ENCODE measurements at places on chromosomes 16 and 17.

DNA sequence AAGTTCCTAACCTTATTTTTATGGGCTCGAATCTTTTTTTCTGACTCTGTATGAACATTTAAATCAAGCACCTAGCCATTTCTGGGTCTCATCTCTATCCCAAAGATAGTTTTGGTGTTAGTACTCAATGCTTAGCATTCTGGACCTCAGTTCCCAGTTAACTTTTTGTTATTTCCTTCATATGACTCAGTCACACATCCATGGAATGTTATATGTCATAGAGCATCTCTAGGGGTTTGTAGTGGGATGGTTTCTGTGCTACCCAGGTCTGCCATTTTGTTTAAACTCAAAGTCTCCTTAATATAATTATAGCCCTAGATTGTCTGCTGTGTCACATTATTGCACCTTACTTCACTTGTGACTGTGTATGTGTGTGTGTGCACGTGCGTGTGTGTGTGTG, 90.1 kb downstream of the EFCAB13 start:
- DNase-seq, result no peak

DNA sequence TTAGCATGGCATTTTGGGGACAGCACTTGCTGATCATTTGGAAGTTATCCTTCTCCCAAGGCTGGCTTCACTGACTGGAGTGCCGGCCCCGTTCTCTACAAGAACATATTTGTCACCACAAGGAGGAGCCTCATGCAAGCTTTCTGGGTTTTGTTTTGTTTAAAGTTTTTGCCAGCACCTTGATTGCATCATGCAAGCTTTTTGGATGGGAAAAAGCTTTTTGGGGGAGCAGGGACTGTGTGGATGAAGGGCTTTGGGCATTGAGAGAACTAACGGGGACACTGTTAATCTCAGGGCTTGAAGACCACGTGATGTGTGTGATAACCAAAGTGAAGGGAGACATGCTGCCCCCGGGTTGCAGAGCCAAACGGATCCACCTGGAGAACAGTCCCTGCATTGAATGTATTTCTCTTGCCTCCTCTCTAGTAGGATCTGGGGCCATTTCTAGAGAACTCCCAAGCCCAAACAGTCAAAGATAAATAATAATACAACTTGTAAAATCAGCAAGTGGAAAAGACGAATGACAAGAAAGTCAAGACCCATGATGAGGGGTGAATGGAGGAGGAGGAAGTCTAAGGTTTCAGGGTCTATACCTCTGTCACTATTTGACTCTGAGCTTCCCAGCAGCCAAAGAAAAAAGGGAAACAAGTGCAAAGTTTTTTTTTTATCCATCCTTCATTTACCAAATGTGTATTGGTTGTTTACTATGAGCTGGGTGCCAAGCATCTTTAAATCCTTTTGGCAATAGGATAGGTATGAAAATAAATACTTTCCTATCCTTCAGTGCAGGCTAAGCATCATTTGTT, 17.2 kb downstream of the TMEM114 start:
- DNase-seq, result peak; percentile 55

DNA sequence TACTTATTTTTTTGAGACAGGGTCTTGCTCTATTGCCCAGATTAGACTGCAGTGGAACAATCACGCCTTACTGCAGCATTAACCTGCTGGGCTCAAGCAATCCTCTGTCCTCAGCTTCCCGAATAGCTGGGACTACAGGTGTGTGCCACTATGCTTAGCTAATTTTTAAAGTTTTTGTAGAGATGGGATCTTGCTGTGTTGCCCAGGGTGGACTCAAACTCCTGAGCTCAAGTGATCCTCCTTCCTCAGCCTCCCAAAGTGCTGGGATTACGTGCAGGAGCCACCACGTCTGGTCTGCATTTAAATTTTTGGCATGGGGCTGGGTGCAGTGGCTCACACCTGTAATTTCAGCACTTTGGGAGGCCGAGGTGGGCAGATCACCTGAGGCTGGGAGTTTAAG, 41.0 kb upstream of the INTS2 start:
- no peak for DNase-seq

DNA sequence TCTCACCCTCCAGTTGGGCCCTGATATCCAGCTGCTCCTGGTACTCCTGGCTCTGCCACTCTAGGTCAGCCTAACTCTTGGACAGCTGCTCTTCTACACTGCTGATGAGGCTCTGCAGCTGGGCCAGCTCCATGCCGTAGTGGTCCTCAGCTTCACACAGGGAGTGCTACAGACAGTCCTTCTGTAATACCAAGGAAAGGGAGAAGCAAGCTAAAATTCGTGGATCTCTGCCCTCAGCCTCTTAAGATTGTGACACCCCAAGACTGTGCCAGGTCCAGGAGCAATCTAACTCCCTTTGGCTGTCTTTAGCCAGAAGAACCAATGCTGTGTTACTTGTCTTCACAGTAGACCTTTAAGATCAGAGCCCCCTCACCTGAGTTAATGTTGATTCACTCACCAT, 7.7 kb upstream of the KRT38 start:
- DNase-seq, result no peak

- DNase-seq, result no peak
These were observed 11.0 kb downstream of the KDM8 start for GRCh38 chr16:27214084-27214961.

DNA sequence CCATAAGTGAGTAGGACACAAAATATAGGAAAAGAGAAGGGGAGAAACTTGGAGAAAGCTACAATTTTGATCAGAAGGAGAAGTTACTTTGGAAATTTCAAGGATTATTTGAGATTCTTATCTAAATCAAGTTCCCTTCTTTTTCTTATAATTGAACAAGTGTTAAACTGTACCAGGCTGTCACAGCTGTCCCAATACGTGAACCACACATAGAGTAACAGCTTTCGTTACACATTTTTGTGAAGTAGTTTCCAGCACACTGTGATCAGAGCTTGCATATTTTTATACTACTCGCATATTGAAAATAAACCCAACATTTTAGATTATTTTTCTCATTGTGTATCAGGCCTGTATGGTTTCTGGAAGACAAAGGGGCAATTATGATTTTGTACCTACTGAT, 412.8 kb upstream of the PSMD7 start:
- DNase-seq, result no peak

GRCh38 chr16:55083052-55083451, 152.4 kb downstream of the IRX5 start:
- DNase-seq, result no peak

DNA sequence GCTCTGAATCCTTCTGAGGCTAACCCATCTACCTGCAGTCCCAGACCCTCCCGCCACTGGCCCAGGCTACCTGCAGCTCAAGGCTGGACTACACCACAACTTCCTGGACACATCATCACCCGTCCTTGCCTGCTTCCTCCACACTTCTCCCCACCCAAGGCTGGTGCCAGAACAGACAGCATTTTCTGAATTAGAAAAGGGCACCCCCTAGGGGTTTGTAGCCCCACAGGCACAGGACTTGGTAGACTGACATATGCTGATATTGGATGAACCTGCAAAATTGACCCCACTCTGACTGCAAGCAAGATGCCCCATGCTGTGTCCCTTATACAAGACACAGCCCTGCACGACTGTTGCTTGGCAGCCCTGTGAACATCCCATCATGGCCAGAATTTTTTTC, 271.5 kb upstream of the C16orf82 start:
- DNase-seq, result peak; percentile 26

- DNase-seq, result no peak
These were observed 2.1 kb downstream of the ESRP2 start for GRCh38 chr16:68233835-68234187.

DNA sequence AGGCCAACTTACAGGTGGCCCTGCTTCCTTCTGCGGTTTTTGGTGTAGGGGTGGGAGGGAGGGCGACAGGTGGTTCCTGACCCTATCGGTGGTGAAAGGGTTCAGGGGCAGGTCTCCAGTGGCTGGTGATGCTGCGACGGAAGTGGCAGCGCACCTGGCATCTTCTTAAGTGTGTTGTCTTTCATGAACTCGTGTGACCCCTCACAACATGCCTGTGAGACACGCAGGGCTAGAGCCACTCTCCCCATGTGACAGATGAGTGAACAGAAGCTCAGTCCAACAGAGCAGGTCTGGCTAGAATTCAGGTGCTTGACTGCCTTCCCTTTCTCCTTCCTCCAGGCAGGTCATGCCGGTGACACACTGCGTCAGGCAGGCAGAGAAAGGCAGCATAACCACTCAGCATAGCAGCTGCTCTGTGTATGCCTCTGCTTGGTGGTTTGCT, 8.0 kb downstream of the TNFAIP1 start:
- DNase-seq, result no peak

DNA sequence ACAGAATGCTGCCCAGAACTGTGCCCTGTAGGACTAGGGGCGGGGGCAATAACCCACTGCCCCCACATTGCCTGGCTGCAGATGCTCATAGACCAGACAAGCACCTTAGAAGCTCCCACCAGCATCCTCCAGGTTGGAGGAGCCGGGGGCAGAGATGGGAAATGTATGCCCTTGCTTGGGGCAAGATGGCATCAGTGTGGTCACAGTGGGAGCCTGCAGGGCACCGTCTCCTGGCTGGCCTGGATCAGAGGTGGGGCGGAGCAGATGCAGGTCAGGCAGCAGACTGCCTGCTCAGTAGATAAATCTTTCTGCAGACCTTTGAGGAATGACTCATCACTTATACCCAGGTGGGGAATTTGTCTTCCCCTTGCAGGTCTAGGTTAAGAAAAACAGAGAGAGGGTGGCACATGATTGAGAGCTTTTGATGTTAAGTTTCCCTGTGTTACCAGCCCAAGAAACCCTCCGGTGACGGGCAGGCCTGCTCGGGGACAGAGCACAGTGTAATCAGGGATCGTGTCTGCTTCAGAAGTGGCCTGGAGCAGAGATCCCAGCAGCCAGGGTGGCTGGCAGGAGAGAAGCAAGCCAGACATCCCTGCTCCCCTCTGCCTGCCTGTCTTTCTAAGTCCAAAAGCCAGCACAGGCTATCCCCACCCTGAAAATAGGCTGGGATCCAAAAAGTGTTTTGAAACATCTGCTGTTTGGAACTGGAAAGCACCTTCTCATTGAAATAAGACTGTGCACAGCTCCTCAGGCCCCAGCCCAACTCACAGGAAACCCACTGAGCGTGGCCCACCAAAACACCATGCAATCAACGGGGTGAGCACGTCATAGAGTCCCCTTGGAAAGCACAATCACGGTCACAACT, 50.7 kb upstream of the RPL38 start:
- no peak for DNase-seq

DNA sequence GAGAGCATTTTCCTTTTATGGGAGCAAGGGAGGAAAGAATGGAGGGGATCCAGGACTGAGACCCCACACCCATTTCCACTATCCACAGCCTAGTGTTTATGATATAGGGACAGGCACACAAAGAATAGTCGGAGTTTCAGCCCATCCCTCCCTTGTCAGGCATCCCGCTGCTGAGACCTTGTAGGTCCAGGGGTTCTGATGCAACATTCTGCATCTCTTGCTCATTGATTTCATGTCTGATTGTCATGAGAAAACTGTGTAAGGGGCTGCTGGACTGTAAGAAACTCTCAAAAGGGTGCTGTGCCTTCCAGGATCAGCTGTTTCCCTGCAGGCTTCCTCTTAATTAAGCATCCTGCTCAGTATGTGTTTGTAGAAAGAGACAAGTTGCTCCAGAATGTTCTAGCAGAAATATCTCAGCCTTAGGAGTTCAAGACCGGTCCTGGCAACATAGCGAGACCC, 5.3 kb upstream of the POLR3E start:
- DNase-seq, result no peak

DNA sequence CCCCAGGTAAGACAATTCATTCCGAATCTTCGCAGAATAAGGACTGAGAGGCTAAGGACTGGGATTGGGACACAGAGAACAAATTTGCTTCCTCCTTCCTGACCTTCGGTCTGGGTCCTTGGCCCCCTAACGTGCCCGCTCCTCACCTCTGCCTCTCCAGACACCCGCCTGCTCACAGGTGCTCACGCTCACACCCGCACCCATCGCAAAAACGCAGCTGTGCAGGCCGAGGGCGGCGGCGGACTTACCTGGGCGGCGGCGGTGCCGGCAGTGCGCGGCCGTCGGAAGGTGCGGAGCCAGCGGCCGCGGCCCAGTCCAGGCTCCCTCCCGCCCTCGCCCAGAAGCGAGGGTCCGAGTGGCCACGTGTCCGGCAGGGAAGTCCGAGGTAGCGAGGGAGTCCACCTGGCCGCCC, 7.1 kb upstream of the HOXB9 start:
- no peak for DNase-seq

- DNase-seq, result no peak
These were observed 23.8 kb downstream of the TEX14 start for GRCh38 chr17:58667934-58668597.

- no peak for DNase-seq
These were observed 29.7 kb upstream of the ITGA3 start for GRCh38 chr17:50026046-50026675.

- DNase-seq, result no peak
These were observed 30.6 kb downstream of the IL21R start for GRCh38 chr16:27432558-27432957.

GRCh38 chr16:66972983-66973382, 11.9 kb downstream of the CES3 start:
- DNase-seq, result no peak

GRCh38 chr17:81306491-81306890, 11.4 kb upstream of the SLC38A10 start:
- no peak for DNase-seq

Data from WTC11 (cell line).